ENCODE measurements at places on chromosomes 7 and 10.

DNA sequence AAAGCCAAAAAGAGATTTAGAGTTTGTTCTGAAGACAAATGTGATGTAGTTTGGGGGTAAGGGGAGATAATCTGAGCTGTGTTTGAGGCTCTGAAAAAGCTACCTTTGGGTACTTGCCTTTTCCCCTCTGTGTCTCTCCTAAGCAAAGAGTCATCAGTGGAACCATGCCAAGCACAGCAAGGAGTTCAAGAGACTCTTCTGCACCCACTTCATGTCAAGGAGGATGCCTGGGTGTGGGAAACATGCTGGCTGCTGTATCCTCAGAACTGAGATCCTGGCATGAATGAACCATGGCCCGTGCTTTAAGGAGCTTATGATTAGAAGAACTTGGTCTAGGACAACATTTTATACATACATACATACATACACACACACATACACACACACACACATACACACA is 142.9 kb downstream of the NOC3L start:
- DNase-seq, result no peak

GRCh38 chr10:97647556-97647955 is 7.1 kb downstream of the PI4K2A start:
- no peak for DNase-seq

DNA sequence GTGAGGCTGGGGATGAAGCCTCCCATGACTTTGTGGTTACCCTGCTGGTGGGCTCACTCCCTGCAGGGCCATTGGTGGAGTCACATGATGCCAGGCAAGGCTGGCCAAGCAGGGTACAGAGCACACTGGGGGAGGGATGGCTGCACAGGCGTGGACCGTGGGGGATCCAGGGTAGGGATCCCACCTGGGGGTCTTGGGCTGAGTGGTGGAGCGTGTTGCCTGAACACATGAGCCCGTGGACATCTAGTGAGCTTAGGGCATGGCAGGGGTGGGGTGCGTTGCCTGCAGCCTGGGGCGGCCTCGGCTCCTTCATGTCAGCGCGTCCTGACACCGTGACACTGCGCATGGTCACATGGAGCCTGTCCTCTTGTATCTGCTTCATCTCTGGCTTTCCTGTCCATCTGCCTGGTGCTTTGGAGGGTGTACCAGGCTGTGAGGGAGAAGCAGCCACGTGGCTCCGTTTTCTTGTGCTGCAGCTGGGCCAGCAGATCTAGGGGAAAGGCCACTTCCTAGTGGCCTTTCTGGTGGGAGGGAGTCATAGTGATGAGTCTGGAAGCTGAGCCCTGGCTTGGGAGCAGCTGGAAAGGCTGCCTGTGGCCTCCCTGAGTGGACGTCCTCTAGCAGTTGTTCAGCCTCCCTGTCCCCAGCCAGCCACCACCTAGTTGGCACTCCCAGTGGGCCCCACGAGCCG is 96.2 kb downstream of the LHPP start:
- no peak for DNase-seq

- DNase-seq, result no peak
Measured at GRCh38 chr7:124196519-124196918, 163.7 kb upstream of the TMEM229A start.

- no peak for DNase-seq
Measured at GRCh38 chr10:17236468-17237148, 8.6 kb downstream of the VIM start.

Measured in GF-D8 (cell line).